ENCODE measurements at places on chromosomes 12 and 14. TPM values are rescaled to one million over a fixed set of nuclear protein-coding genes. Genes with fewer than 3 reads are reported as not detected.

The GALNT16 gene
- 4.0 TPM for total RNA-seq

The RPGRIP1 gene
- total RNA-seq: not detected

The KERA gene
- not detected for total RNA-seq

The CISTR gene
- total RNA-seq: not detected

The FAM186B gene
- 0.49 TPM for total RNA-seq

The C12orf42 gene
- total RNA-seq: not detected

The CPSF2 gene
- total RNA-seq: 25.3 TPM

The CLEC7A gene
- total RNA-seq: not detected

The HOXC12 gene
- total RNA-seq: not detected

The SERPINA12 gene
- total RNA-seq: not detected

The DAD1 gene
- 172 TPM for total RNA-seq

The C14orf132 gene
- total RNA-seq: 28.4 TPM

The RFX4 gene
- not detected for total RNA-seq

The TGM1 gene
- total RNA-seq: 3.1 TPM

The NOVA1 gene
- total RNA-seq: 7.8 TPM

The SLC35E3 gene
- 2.3 TPM for total RNA-seq

The ANKRD33 gene
- not detected for total RNA-seq

The PABPN1 gene
- total RNA-seq: 39.8 TPM

The MYH7 gene
- total RNA-seq: not detected

The MIPOL1 gene
- 10.1 TPM for total RNA-seq

The LTBR gene
- total RNA-seq: 121 TPM

The TMEM19 gene
- 33.9 TPM for total RNA-seq

The CNIH1 gene
- total RNA-seq: 101 TPM

The RAD52 gene
- total RNA-seq: 13.3 TPM

The FOXG1 gene
- not detected for total RNA-seq

The SLC8A3 gene
- not detected for total RNA-seq

The DNAJC22 gene
- total RNA-seq: 1.1 TPM

The PLEK2 gene
- total RNA-seq: 2.6 TPM

The IL23A gene
- total RNA-seq: not detected

The ARL1 gene
- total RNA-seq: 91.2 TPM

The RBP5 gene
- total RNA-seq: not detected

The LRFN5 gene
- not detected for total RNA-seq

The GNS gene
- 189 TPM for total RNA-seq

The LALBA gene
- total RNA-seq: not detected

The PLXNC1 gene
- total RNA-seq: 46.6 TPM

The MYL6B gene
- 53.9 TPM for total RNA-seq

The TAS2R14 gene
- 2.9 TPM for total RNA-seq

The TMTC2 gene
- 20.5 TPM for total RNA-seq

The CRADD gene
- total RNA-seq: 12.7 TPM

The STAT6 gene
- total RNA-seq: 138 TPM

The MANSC4 gene
- not detected for total RNA-seq

The ITGA5 gene
- total RNA-seq: 326 TPM

The CRY1 gene
- 15.1 TPM for total RNA-seq

The GUCY2C gene
- not detected for total RNA-seq

The ALDH2 gene
- total RNA-seq: 13.1 TPM

The PLA2G1B gene
- not detected for total RNA-seq

The TDG gene
- 25.8 TPM for total RNA-seq

The DYNC1H1 gene
- total RNA-seq: 484 TPM

Data from hair follicle dermal papilla cell (primary cell).